ENCODE measurements at places on chromosomes 4 and X. TPM values are rescaled to one million over a fixed set of nuclear protein-coding genes. Genes with fewer than 3 reads are reported as not detected.
A peak's percentile ranks its signal among the peaks of the same experiment; 100 is the strongest.

DNA sequence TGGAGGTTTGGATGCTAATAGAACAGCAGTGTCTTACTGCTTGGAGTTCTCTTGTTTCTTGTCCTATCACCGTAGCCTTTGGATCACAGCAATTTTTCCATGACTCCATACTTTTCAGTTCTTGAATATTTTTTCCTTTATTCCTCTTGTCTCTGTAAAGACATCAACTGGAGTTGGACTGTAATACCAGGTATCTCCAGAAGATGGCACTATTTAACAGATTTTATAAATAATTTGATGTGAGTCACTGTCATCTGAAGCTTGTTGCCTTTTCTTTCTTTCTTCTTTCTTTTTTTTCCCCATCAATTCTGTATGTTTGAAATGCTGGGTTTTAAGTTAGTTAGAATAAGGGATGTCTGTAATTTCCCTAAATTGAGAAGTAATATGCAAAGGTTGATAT is 24.1 kb downstream of the HPRT1 start:
- DNase-seq = peak; percentile 55

DNA sequence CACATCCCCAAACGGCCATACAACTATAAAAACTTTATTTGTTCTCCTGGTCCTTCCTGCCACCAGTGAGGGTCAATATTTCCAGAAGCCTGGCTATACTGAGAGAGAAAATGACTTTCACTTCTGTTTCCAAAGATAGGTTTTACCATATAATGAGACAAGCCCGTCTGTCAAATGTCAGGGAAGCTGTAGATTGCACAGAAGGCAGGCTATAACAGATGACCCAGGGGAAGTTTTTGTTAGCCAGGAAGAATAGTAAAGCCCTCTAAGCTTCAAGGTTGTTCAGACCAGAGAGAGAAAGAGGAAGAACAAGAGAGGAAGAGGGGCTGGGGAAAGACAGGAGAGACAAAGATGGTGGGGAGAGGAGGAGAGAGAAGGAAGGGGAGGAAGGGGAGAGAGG is 217.5 kb downstream of the GBA3 start:
- DNase-seq = no peak

DNA sequence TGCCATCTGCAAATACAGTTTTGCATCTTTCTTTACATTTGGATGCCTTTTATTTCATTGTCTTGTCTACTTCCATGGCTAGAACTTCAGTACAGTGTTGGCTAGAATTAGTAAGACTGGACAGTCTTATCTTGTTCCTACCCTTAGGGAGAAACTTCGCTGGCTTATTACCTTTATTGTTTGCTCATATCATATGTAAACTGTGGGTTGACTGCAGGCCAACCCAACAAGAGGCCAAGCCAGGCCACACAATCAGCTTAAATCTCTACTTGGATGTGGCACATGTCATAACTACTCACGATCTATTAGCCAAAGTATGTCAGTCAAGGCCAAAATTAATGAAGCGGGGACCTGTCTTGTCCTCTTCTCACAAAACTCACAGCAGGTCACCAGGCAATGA is 144.1 kb downstream of the THOC2 start:
- no peak for DNase-seq

- DNase-seq = no peak
Measured at GRCh38 chrX:362351-362750, 24.4 kb downstream of the PPP2R3B start.

DNA sequence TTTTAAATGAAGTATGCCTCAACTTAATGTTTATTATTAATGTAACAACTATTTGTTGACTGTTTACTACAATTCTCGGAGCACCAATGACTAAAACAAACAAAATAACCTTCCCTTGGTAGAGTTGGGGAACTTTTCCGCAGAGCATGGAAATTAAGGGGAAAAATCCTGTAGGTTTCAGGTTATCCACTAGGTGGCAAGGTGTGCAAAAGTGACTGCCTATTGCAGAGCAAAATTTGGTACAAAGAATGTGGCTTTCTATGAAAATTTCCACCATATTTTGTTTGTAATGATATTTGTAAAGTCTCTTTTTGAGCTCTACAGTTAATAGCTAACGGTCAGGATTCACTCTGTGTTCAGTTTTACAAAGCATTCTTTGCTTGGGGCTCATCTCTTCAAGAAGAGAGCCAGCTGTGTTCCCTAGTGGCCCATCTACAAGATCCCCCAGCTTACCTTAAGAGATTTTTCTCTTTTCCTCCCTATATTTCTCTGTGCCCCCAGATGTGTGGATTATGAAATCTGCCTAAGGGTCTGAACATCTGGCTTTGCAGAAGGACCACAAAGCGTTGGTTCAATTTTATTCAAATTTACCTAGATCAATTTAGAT is 61.1 kb downstream of the FBXO8 start:
- DNase-seq = peak; percentile 49

GRCh38 chrX:13309631-13310030 is 10.2 kb downstream of the ATXN3L start:
- DNase-seq = no peak

GRCh38 chr4:141026900-141027299 is 106.4 kb downstream of the RNF150 start:
- no peak for DNase-seq

- DNase-seq = peak; percentile 43
Measured at GRCh38 chrX:17591741-17592110, 145.6 kb upstream of the SCML1 start.

DNA sequence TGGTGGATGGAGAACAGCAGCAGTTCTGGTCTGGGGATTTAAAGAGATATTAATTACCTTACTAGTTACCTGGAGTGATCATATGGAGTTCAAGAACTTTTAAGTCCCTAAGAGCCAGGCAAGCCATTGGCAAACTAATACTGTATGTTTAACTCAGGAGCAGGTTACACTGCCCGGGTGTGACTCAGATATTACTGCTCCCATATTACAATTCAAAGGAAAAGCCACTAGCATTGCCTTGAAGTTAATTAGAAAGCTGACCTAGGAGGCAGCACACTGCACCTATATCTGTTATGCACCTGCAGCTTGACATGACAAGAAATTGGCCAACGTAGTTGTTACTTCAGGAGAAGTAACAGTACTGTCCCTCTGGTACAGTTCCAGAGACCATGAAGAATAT is 47.2 kb downstream of the GRK4 start:
- DNase-seq = no peak

DNA sequence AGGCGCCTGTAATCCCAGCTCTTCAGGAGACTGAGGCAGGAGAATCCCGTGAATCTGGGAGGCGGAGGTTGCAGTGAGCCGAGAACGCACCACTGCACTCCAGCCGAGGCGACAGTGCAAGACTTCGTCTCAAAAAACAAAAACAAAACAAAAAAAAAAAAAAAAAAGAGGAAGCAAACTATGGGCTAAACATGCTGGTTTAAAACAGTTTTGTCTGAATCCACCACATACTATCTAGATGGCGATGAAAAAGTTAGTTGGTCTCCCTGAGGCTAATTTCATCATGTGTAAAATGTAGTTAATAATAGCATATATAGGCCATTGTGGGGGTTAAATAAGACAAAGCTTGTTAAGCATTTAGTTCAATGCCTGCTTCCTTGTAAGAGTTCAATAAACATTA is 451.1 kb downstream of the RPA4 start:
- no peak for DNase-seq

DNA sequence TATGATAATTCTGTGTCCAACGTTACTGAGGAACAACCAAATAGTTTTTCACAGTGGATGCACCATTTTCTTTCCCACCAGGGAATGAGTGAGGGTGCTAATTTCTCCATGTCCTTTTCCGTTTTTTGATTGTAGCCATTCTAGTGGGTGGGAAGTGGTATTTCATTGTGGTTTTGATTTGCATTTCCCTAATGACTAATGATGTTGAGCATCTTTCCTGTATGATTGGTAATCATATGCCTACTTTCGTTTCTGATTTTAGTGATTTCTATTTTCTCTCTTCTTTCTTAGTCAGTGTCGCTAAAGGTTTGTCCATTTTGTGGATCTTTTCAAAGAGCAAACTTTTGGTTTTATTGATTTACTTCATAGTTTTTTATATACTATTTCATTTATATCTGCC is 32.1 kb upstream of the TEX13D start:
- DNase-seq = no peak

DNA sequence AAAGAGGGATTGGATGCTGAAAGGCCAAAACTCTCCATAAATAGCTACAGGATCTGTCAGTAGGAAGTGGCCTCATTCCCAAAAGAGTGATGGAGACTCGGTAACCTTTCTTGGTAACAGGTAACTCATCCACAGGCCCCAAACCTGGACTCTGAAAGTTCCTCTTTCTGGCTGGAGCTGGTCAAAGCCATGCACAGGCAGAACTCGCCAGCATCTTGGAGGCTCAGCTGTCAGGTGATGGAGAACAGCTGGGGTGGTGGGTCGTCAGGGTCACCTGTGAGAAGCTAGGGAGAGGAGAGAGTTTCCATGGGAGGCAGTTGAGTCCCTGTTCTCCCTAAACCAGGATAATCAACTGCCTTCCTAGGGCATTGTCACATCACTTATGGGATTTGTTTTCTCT is 354.3 kb upstream of the GATB start:
- DNase-seq = no peak

GRCh38 chr4:46123913-46124755 is at the start of gene GABRG1:
GABRG1 (minus strand) TSS chr4:46124054; CDS start chr4:46123913, 141 bp downstream.
- no peak for DNase-seq

GRCh38 chr4:38075370-38076152 is 115.4 kb downstream of the PTTG2 start:
- DNase-seq = peak; percentile 47

- DNase-seq = no peak
Measured at GRCh38 chr4:186687265-186687664, 36.4 kb downstream of the FAT1 start.

GRCh38 chrX:38654302-38654701 is 93.0 kb downstream of the TSPAN7 start:
- peak; percentile 31 for DNase-seq

DNA sequence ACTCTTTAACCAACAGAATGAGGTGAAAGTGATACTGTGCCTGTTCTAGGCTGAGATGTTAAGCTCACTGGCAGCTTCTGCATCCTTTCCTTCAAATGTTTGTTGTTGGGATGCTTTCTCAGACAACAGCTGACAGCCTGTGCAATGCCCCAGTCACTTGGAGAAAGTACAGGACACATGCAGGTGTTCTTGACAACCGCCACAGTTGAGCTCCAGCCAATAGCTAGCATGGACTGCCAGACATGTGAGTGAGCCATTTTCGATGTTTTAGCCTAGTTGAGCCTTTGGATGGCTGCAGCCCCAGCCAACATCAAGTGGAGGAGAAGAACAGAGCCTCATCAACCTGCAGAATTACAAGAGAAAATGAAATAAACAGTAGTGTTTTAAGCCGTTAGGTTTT is 94.1 kb upstream of the PPP3CA start:
- DNase-seq = no peak

- DNase-seq = no peak
Measured at GRCh38 chr4:160175064-160175643, 1072.3 kb downstream of the RAPGEF2 start.

DNA sequence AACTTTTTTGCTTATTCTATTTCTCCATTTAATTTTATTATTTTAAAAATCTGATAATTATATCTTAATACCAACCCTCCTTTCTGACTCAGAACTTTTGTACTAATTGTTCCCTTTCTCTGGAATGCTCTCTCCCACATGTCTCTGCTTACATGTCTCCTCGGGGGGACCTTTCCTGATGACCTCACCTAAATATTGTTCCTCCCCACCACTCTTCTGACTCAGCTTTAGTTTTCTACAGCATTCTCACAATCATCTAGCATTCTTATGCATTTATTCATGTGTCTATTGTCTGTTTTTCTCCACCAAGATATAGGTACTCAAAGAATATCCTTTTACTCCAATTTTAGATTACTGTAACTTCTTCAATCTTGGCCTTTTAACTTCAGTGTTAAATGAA is 128.7 kb downstream of the MSL3 start:
- no peak for DNase-seq

PCYT1B gene
- total RNA-seq = 5.1 TPM

MAGEB1 gene
- total RNA-seq = 0.96 TPM

RIBC1 gene
- total RNA-seq = not detected

DLG3 gene
- total RNA-seq = 19.5 TPM

UGT2B17 gene
- total RNA-seq = not detected

VCX gene
- total RNA-seq = not detected

TMSB15A gene
- total RNA-seq = 25.8 TPM

ARMCX2 gene
- 96.3 TPM for total RNA-seq

REST gene
- total RNA-seq = 32.0 TPM

AFF1 gene
- 19.3 TPM for total RNA-seq

TDO2 gene
- total RNA-seq = 40.9 TPM

GAGE2A gene
- total RNA-seq = not detected

MAGEA2B gene
- total RNA-seq = not detected

MCUB gene
- total RNA-seq = 19.0 TPM

PNMA5 gene
- 0.24 TPM for total RNA-seq

SAP30 gene
- 28.9 TPM for total RNA-seq

BGN gene
- 90.8 TPM for total RNA-seq

EVC2 gene
- 10.6 TPM for total RNA-seq

DDX53 gene
- total RNA-seq = 2.2 TPM

FMR1NB gene
- total RNA-seq = not detected

GPR82 gene
- 0.72 TPM for total RNA-seq

GPRASP2 gene
- total RNA-seq = 14.9 TPM

TACC3 gene
- 12.0 TPM for total RNA-seq
